ENCODE measurements at places on chromosomes 1 and 21.

DNA sequence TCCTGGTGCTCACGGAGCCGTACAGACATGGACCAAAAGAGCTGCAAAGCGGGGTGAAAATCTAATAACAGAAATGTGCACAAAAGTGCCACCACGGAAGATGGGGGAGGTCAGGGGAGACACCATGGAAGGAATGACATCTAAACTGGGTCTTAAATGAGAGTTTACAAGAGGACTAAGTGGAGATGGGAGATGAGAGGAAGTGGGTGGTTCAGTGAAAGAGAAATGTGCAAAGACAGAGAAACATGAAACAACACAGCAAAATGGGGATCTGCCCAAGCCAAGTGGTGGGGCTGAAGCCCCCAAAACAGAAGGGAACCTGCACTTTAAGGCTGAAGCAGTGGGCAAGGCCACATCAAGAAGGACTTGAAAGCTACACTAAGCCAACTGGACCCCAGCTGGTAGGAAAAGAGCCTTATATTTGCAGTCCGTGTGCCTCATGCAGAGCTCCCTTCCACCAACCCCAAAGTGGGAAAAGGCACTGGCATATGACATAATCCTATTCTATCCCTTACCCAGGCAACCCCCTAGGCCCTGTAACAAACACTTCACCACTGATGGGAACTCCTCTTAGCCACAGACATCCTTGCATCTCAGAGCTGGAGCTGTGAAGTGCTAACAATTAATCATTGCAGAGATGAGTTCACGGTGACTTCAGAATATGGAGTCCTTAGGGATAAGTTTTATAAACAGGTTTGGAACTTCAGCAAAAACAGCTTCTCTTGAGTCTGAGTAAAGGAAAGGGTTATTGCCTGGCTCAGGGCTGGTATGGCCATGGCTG, 198.6 kb upstream of the EDN2 start:
- no peak for DNase-seq

GRCh38 chr1:109761227-109762038, 2.3 kb downstream of the EPS8L3 start:
- no peak for DNase-seq

- no peak for DNase-seq
Measured at GRCh38 chr1:6178751-6179563, 1.2 kb downstream of the CHD5 start.

DNA sequence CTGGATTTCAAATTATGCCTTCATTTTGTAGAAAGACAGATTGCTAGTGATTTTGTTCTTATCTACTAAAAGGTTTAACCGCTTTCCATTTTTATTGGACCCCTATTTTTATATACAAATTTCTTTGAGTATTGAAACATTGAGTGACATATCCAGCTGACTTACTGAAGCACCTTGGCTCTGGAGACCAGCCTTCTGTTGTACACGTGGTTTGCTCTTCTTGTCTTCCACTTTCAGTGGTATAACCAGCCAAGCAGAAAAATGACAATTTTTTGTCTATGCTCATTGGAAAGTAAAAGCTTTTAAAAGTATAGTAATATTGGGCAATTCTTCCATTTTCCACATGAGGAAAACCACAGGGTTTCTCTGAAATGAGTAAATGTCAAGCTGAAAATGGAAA, 4.4 kb downstream of the F13B start:
- no peak for DNase-seq

GRCh38 chr1:7987528-7987927, 26.0 kb downstream of the PARK7 start:
- no peak for DNase-seq

DNA sequence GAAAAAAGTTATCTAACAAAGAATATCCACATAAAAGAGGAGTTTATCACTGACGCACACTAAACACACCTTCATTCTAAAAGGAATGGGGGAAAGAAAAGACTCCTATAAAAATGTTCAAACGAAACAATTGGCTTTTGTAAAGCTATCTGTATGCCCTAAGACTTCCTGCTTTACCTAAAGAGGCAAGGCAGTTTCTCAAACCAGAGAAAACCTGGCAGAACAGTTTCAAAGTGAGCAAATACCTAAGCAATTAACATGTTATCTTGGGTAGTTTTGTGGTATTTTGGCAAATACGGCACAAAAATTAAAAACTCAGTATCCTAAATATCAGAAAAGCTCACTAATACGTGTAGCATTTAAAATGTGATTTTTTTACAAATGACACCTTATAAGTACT, 1.9 kb downstream of the PUM1 start:
- no peak for DNase-seq

- DNase-seq, result no peak
Measured at GRCh38 chr1:125086611-125087010, 3901.8 kb downstream of the SRGAP2C start.

GRCh38 chr1:9084906-9085305, 15.5 kb upstream of the SLC2A5 start:
- no peak for DNase-seq

- DNase-seq, result no peak
Measured at GRCh38 chr1:228005511-228006033, 1.2 kb upstream of the WNT3A start.

- no peak for DNase-seq
Measured at GRCh38 chr1:33429856-33430691, 821 bp downstream of the PHC2 start.

DNA sequence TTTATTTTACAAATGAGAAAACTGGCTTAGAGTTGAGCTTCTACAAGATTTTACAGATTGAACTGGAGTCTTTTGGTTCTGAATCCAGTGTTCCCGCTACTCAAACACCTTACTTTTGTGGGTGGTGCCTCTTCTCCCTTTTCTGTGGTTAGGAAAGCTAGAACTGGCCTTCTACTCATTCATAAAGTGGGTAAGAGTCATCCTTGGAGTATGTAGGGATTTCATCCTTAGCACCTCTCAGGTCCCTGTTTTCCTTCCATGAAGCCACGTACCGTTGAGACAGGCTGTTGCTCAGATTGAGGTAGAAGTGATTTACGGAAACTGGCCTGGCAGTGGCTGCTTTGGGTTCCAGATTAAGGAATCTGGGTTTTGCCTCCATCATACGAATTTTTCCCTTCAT, 35.8 kb downstream of the WNT4 start:
- DNase-seq, result no peak

DNA sequence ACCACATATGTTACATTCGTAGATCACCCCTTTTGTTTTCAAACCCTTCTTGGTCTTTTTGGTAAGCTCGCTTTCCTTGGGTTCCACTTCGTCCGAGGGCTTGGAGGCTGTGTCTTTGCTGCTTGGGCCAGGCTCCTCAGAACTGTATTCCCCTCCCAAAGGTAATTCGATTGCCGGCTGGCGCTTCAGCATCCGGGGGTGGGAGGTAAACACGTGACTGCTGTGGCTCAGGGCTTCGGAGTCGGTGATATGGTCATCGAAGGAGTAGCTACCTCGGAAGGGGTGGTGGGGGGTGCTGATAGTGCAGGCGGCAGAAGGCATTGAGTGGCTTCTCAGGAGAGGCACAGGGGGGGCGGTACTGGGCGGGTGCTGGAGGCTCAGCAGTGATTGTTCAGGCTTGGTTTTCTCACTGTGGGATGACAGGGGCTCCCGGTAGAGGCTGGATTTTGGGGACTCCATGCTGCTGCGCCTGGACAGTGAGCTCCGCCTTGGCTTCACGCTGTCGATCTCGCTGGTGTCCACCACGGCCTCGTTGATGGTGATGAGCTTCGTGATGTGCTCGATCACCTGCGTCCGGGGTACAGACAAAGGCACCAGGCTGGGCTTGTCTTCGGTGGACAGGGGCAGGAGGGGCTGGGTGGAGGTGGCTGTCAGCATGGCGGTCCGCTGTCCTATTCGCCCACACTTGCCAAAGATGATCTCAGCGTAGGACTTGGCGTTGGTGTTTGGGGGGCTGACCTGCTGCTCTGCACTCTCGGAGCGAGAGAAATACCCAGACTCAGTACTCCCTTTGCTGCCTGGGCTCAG, 98.6 kb upstream of the EDN2 start:
- DNase-seq, result no peak

DNA sequence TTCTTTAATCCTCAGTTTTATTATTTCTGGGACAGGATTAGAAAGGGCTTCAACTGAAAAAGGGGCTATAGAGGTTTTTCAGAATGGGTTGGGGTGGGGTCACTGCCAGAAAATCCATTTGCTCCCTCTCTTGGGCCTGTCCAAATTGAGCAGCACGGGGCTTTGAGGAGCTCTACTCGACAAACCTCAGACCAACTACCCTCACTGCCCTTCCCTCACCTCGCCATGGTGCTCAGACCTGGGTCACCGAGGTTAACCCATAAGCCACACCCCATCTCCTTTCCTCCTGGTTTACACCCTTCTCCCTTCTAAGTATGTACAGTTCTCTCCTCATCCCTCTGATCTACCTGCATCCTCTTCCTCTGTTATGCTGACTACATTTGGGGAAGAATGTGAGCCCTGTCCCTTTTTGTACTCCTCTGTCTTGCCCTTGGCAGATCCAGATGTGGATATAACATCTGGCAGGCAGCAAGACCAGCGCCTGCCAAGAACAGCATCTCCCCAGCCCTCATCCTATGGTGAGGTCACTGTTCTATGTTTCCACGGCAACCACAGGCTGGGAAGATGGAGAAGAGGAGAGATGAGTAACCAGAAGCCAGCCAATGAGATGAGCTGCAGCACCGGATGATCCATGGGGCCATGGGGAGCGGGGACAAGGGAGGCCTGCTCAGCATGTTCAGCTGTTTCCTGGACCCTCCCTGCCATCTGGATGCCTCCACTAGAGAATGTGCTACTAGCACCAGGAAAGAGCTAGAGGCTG, 3.7 kb upstream of the FABP3 start:
- DNase-seq, result peak; percentile 88

- DNase-seq, result no peak
Measured at GRCh38 chr1:70043804-70044203, 161.6 kb downstream of the LRRC40 start.

GRCh38 chr1:11649624-11650330, 4.5 kb downstream of the FBXO2 start:
- DNase-seq, result no peak

- DNase-seq, result no peak
Measured at GRCh38 chr1:241311056-241311746, 45.8 kb downstream of the RGS7 start.

DNA sequence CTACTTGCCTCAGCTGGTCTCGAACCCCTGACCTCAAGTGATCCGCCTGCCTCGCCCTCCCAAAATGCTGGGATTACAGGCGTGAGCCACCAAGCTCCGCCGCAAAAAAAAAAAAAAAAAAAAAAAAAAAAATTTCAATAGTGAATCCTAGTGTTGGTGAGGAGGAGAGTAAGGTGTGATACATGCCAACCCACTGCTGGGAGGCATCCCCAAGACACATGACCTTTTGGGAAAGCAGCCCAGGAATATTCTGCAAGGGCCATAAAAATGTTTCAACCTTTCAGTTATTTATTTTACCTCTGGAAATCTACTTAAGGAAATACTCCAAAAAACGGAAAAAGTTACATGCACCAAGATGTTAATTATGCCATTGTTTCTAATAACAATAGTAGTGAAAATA, 69.0 kb downstream of the ITPKB start:
- no peak for DNase-seq

- no peak for DNase-seq
Measured at GRCh38 chr1:187654635-187655034, 825.9 kb downstream of the PLA2G4A start.

DNA sequence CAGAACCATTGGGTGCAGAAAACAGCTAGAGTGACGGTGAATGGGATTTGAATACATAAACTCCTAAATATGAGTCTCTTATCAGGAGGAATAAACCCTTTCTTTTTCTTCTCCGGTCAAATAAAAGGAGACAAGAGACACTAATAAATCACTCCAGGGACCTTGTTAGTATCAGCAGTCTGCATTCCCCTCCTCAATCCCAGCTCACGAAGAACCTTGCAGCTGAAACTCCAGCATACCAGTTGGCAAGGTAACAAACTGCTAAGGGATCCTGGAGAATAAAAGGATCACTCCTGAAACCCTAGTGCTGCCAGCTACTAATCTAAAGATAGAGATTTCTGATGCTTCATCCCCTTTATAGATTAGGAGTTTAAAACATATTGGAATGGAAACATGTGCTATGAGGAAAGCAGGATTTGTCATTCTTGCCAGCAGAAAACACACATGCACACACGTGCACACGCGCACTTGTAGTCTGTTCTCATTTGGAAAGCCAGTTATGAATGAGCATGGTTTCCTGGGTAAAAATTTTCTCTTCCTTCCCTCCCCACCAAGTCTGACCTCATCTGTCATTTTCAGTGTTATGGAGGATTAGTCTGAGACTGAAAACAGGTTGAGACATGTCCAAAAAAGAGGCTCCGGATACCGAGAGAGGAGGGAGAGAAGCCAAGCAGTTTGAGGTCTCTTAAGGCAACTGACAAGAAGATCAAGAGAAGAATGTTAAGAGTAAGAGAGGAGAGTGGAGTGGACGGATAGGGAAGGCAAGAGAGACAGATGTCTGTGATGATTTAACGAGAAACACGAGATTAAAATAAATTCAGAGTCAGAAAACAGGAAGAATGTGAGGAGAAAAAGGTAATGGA, 10.9 kb downstream of the IER5 start:
- DNase-seq, result no peak

DNA sequence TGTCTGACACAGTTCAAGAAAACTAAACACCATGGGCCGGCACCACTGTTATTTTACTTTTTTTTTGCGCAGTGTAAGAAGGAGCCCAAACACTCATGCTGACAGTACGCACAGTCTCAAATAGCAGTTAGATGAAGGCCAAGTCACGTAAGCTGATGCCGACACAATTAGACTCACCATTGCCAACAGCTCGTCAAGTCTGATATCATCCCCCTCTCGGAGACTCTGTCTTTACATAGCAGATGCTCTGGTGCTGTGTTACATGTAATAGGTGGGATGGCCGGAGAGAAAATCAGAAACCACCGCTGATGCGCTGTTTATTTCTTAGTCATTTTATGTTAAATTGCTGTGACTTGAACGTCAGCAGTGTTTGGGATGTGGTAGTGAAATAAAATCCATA, 49.3 kb downstream of the TGFB2 start:
- no peak for DNase-seq

GRCh38 chr1:156440654-156441437, 59.7 kb downstream of the MEF2D start:
- DNase-seq, result no peak

DNA sequence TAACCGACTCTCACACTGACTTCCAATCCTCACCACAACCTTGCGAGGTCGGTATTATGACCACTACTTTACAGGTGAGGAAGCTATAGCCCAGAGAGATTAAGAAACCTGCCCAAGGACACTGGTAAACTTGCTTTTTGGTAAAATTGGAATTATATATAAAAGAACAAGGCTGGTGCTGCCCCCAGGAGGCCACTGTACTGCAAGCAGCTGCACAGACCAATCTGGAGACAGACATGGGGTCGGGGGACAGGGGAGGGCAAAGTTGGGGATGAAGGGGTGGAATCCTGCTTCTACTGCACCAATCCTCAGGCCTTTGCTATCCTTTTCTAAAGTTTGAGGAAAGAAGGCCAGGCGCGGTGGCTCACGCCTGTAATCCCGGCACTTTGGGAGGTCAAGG, 280.8 kb downstream of the SPATA17 start:
- no peak for DNase-seq
